ENCODE measurements at places on chromosomes 11 and 22.
A peak's percentile ranks its signal among the peaks of the same experiment; 100 is the strongest.

GRCh38 chr11:13775471-13775870, 107.0 kb downstream of the FAR1 start:
- no peak for DNase-seq

GRCh38 chr11:29024386-29024785, 916.2 kb downstream of the METTL15 start:
- DNase-seq, result peak; percentile 10

DNA sequence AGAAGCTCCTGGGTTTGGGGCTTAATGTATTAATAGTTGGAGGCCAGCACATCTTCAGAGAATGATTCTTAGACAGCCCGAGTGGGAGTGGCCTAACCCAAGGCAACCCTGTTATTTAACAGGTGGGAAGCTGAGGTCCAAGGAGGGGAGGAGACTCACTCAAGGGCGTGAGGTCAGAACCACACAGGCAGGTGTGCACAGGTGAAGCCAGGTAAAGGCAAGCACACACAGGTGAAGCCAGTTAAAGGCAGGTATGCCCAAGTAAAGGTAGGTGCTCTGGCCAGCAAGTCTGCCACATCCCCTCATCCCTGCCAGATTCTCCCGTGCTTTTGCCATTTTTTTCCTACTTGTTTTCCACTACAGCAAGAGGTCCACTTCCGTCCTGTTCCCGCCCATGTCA, 2.9 kb upstream of the SHANK2 start:
- peak; percentile 41 for DNase-seq

DNA sequence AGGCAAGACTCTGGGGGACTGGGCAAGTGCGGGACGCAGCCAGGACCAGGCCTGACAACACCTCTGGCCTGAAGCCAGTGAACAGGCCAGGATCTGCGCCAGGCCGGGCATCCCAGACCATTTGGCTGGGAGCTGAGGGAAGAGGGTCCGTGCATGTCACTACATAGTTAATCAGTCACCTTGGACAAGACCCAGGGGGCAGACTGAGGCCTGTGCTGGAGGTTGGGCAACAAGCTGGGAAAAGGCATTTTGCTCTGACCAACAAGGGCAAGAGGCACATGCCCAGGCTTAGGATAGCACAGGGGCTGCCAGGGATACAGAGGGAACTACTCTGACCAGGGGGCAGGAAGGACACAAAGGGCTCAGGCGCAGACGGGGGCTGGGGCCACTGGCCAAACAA, 7.0 kb upstream of the CHADL start:
- no peak for DNase-seq

GRCh38 chr11:13150487-13150886, 127.1 kb upstream of the BMAL1 start:
- DNase-seq, result no peak

DNA sequence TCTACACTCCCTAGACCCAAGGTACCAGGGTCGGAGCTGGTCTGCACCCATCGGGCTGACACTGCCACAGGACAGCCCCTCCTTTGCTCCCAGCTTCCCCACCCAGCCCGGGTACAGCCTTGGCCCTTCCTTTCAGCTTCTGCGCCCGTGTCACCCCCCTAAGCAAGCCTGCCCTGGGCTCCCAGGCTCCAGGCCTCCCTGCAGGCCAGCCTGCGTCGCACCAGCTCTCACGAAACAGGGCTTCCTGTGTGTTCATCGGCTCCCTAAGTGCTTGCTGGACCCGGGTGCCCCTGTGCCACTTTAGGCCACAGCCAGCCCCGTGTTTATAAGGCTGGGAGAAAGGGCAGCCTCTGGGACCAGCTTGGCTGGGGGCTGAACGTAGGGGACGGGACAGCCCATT, 21.1 kb downstream of the FLRT1 start:
- no peak for DNase-seq

DNA sequence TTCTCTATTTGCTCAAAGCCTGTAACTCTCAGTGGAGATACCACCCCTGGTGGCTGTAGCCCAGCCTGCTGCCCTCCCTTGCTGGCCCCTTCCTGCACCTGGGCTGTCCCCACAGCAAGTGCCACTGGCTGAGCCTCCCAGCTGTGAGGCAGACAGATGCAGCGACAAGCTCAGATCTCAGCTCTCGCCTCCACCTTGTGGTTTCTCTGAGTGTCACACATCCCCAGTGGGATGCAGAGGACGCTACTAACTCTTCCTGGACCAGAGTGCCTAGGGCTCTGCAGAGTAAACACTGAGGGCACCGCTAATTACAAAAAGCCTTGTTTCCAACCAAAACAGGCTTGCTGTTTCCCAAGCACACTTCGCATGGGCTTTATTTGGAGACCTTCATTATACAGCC, 8.9 kb downstream of the YPEL1 start:
- peak; percentile 52 for DNase-seq

DNA sequence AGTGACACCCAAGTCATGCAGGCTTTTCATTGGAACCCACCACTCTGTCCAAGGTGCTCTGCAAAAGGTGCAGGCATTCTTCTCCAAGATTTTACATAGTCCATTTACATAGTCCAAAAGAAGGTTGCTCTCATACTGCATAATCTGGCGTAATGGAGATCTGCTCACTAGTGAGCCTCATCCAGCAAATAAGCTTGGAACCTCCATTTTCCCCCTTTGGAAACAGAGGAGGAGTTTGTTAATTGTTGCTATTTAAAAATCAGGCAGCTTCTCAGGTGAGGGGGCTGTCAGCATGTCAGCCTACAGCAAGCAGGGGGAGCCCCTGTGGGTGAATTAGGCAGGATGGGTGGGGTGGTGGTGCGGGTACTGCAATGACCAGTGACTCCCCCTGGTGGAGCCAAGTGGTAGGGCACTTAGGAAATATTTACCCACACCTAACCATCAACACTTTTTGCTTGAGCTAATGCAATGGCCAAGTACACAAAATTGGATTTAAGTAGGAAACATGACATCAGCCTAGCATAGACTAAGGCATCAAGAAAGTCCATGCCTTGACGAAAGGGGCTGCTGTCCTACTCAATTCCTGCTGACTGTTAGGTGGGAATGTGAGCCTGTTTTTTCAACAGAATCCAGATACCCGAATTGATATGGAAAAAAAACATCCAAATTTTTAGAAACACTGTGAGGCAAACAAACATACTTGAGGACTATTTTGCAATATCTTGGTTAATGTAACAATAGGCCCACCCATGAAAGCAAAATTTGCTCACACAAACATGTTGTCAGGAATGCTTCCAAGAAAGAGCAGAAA, 64.5 kb downstream of the AMBRA1 start:
- peak; percentile 71 for DNase-seq

DNA sequence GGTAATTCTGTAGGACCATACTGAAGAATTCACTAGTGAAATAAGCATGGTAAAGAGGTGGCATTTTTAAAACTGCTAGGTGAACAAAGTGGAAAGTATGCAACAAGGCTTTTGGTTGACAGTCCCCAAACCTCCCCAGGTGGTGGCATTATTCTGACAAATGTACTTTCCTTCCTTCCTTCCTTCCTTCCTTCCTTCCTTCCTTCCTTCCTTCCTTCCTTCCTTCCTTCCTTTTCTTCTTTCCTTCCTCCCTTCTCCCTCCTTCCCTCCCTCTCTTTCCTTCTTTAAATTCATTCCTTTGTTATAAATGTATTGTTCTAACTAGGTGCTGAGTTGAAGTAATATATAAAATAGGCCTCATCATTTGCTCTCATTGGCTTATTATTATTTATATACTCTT, 284.7 kb upstream of the ANO5 start:
- DNase-seq, result no peak

GRCh38 chr22:47238690-47239473, 476.4 kb downstream of the TBC1D22A start:
- no peak for DNase-seq

- peak; percentile 2 for DNase-seq
Measured at GRCh38 chr11:115527534-115528125, 23.4 kb upstream of the CADM1 start.
